Panc1 (cell line): ENCODE measurements at places on chromosomes 3 and 15.

GRCh38 chr15:33086500-33087121, 107.9 kb downstream of the FMN1 start:
- H3K4me3 ChIP-seq: no peak overlapping the region
- H3K36me3 ChIP-seq: no peaks in the 10 kb centered on the region
- no peaks in the 10 kb centered on the region for H3K4me1 ChIP-seq
- peak; percentile 30 for DNase-seq
- H3K27ac ChIP-seq: no peak overlapping the region
- no peaks in the 10 kb centered on the region for H3K27me3 ChIP-seq

DNA sequence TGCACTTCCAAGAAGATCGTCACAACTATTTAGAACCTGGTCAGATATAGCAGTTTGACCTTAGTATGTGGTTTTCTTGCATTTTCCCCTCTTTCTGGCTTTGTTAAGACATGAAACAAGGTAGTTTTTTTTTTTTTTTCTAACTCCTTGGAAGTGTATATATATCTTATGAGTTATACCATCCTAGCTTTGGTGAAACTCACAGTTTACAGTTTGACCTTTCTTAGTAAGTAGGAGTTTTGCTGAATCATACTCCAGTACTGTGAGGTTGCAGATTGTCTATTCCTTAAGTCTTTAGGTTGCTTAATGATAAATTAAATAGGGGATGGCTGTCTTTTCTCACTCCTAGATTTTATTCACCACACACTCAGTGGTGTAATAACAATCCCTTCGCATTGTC, 325.0 kb downstream of the RBMS3 start:
- no peaks in the 10 kb centered on the region for H3K27me3 ChIP-seq
- no peak overlapping the region for H3K27ac ChIP-seq
- H3K36me3 ChIP-seq: no peaks in the 10 kb centered on the region
- no peaks in the 10 kb centered on the region for H3K4me1 ChIP-seq

- no peak overlapping the region for H3K27ac ChIP-seq
- DNase-seq: no peak
- H3K36me3 ChIP-seq: no peaks in the 10 kb centered on the region
- no peaks in the 10 kb centered on the region for H3K4me1 ChIP-seq
- H3K27me3 ChIP-seq: no peaks in the 10 kb centered on the region
Measured at GRCh38 chr3:146306656-146307455, 56.0 kb upstream of the PLSCR4 start.

GRCh38 chr3:151684094-151684493, 49.6 kb upstream of the AADACL2 start:
- H3K36me3 ChIP-seq: no peaks in the 10 kb centered on the region
- no peak for DNase-seq
- H3K4me1 ChIP-seq: no peaks in the 10 kb centered on the region
- no peak overlapping the region for H3K4me3 ChIP-seq
- no peak overlapping the region for H3K27ac ChIP-seq

GRCh38 chr3:186967686-186968085, 37.4 kb downstream of the ST6GAL1 start:
- no peak for DNase-seq
- no peak overlapping the region for H3K4me3 ChIP-seq
- no peaks in the 10 kb centered on the region for H3K4me1 ChIP-seq
- no peaks in the 10 kb centered on the region for H3K36me3 ChIP-seq
- no peaks in the 10 kb centered on the region for H3K27me3 ChIP-seq
- no peak overlapping the region for H3K27ac ChIP-seq

DNA sequence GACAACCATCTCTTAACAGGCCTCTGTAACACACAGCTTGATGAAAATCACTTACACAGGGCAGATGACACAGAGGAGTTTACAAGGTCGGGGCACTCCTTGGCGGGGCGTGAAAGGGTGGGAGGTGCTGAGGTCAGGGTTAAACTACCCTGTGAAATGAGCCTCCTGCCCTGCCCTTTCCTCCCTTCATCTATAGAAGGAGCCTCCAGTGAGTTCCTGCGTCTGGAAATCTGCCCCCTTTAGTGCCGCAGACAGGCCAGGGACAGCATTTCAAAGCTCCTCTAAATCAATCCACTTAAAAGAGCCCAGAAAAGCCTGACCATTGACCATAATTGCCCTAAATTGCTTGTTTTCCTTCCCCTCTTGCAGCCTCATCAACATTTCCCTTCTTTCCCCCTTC, 1.9 kb downstream of the ROBO1 start:
- H3K4me3 ChIP-seq: peak overlapping the region; percentile 11; the same call in 1 of the 2 replicates
- no peak overlapping the region for H3K27ac ChIP-seq
- no peaks in the 10 kb centered on the region for H3K27me3 ChIP-seq
- H3K4me1 ChIP-seq: no peaks in the 10 kb centered on the region; the same call in 1 of the 2 replicates

GRCh38 chr15:58463815-58464650, 32.2 kb downstream of the LIPC start:
- H3K4me1 ChIP-seq: no peaks in the 10 kb centered on the region
- no peaks in the 10 kb centered on the region for H3K36me3 ChIP-seq
- H3K4me3 ChIP-seq: no peak overlapping the region
- H3K27me3 ChIP-seq: no peaks in the 10 kb centered on the region
- DNase-seq: no peak

DNA sequence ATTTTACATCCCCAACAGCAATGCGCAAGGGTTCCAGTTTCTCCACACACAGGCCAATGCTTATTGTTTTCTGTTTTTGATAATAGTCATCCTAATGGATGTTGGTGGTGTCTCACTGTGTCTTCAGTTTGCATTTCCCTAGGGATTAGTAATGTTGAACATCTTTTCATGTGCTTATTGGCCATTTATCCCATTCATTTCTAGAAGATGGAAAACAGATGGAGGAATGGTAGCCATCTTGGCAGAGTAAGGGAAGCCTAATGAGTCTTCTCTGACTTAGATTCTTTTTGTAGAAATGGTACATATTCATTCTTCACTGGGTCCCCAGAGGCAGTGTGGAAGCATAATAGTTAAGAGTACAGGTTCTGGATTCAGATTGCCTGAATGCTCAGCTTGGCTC, 46.8 kb upstream of the SRGAP3 start:
- DNase-seq: no peak
- H3K36me3 ChIP-seq: no peaks in the 10 kb centered on the region
- H3K4me3 ChIP-seq: no peak overlapping the region
- no peaks in the 10 kb centered on the region; the same call in 1 of the 2 replicates for H3K27me3 ChIP-seq
- no peaks in the 10 kb centered on the region for H3K4me1 ChIP-seq

DNA sequence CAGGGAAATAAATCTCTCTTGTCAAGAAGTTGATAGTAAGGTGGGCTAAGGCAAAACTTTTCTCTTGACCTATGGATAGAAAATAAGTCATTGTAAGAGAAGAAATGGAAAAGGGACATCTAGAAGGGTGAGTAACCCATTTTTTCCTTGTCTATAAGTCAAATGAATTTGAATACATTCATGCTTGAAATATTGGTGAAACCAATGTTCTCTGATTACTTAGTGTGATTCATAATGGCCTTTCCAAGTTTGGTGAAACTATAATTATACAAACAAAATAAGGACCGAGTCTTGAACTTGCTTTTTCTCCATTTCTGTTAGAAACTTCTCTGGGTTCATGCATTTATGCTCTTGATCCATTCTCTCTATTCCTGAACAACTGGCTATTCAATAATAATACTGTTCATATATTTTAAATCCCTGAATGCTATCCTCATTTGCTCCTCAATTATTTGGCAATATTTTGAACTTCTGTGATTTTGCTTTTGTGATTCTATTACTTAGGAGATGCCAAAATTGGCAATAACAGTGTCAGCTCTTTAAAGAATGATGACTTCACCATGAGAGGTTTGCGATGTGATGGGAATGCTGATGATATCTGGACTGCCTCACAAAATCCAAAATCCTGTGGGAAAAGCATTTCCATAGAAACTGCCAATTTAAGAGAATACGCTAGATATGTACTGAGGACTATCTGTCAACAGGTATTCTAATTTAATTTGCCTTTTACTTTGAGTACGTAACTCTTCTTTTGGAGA, 12.3 kb downstream of the P2RY12 start:
- H3K4me3 ChIP-seq: no peak overlapping the region
- H3K4me1 ChIP-seq: no peaks in the 10 kb centered on the region
- no peak overlapping the region for H3K27ac ChIP-seq
- no peak for DNase-seq
- H3K27me3 ChIP-seq: no peaks in the 10 kb centered on the region

GRCh38 chr15:81296673-81297072, 27.3 kb downstream of the STARD5 start:
- no peak for DNase-seq
- no peak overlapping the region for H3K4me3 ChIP-seq
- H3K4me1 ChIP-seq: no peaks in the 10 kb centered on the region
- H3K27me3 ChIP-seq: peaks cover 4% of the 10 kb centered on the region; the same call in 1 of the 2 replicates
- H3K27ac ChIP-seq: no peak overlapping the region
- H3K36me3 ChIP-seq: no peaks in the 10 kb centered on the region

DNA sequence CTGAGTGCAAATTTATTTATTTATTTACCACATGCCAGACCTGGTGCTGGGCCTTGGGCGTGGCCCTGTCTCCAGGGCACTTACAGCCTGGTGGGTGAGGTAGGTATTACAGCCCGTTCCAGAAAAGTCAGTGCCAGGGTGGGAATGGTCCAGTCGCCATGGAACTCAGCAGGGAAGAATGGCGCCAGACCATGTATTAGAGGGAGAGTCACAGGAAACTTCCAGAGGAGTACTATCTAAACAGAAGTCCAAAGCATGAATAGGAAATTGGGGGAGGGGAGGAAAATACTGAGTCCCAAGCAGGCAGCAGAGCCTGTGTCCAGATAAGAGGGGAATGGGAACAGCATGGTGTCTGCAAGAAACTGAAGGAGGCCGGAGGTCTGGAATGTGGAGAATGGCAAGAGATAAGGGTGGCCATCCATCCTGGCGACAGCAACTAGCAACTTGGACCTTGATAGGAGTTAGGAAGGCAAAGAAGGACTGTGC, 27.0 kb downstream of the SH3BP5 start:
- no peak overlapping the region for H3K27ac ChIP-seq
- H3K27me3 ChIP-seq: no peaks in the 10 kb centered on the region

GRCh38 chr3:50671331-50671730, 3.4 kb upstream of the DOCK3 start:
- peaks cover 3% of the 10 kb centered on the region; the same call in 1 of the 2 replicates for H3K4me1 ChIP-seq
- no peak overlapping the region for H3K4me3 ChIP-seq
- no peaks in the 10 kb centered on the region for H3K36me3 ChIP-seq

DNA sequence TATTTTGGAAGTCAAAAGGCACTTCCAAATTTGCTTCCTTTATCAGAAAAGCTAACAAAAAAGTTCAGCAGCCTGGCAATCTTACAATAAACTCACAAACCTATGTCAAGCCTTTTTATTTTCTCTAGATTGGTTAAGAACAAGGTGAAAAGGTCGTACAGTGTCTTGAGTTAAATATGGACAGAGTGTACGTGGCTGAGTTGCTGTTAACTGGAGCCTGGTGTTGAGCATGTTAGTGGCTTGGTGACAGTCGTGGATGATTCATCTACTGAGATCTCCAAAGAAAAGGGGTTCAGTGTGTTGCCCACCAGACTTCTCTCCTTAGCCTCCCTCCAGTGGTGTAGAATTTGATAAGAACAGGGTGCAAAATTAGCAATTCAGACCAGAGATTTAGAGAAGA, 89.7 kb downstream of the SSR3 start:
- H3K27ac ChIP-seq: no peak overlapping the region
- H3K27me3 ChIP-seq: peaks cover 8% of the 10 kb centered on the region; the same call in 1 of the 2 replicates
- DNase-seq: no peak
- no peak overlapping the region for H3K4me3 ChIP-seq

GRCh38 chr15:64430000-64430735, 30.2 kb upstream of the ZNF609 start:
- H3K27ac ChIP-seq: no peak overlapping the region
- no peak for DNase-seq
- no peaks in the 10 kb centered on the region for H3K4me1 ChIP-seq
- peaks cover 3% of the 10 kb centered on the region for H3K36me3 ChIP-seq

DNA sequence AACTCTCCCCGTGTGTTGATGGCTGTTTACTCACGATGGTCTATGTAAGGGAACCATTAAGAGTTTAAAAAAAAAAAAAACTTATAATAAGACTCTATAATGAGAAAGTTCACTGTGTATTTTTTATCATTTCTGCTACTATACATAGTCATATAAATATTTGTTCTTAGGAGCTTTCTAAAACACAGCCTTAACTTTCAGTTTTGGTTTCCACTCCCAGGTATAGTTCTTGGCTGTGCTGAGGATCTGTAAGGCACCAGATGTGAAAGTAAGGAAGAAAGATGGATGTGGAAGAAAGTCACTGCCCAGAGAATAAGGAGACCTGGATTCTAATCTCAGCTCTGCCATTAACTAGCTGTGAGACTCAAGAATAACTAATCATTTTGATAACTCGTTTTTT, 101.9 kb upstream of the THBS1 start:
- H3K27ac ChIP-seq: no peak overlapping the region
- no peaks in the 10 kb centered on the region for H3K27me3 ChIP-seq
- no peak overlapping the region for H3K4me3 ChIP-seq
- no peak for DNase-seq

- H3K27me3 ChIP-seq: no peaks in the 10 kb centered on the region
- H3K36me3 ChIP-seq: no peaks in the 10 kb centered on the region
- peaks cover 18% of the 10 kb centered on the region; the same call in 1 of the 2 replicates for H3K4me1 ChIP-seq
- H3K27ac ChIP-seq: no peak overlapping the region
Measured at GRCh38 chr15:85030301-85030929, 48.8 kb downstream of the PDE8A start.

DNA sequence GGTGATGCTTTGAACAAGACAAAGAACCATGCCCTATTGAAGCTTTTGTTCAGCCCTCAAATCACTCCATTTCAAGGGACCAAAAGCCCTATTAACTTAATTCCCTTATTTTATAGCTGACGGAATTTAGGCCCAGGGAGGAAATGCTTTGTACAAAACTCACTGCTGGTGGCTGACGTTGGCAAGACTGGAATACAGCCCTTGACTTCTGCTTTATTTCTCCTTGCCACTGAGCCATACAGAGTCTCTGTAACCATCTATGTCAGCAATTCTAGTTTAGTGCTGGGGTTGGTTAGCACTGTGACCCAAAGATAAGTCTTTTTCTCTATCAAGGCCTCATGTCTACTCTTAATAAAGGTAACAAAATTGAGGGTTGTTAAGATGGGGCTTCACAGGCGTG, 316.1 kb upstream of the TPRG1 start:
- no peak overlapping the region for H3K27ac ChIP-seq
- no peaks in the 10 kb centered on the region for H3K27me3 ChIP-seq
- H3K36me3 ChIP-seq: no peaks in the 10 kb centered on the region
- no peak for DNase-seq
- H3K4me1 ChIP-seq: no peaks in the 10 kb centered on the region
- H3K4me3 ChIP-seq: no peak overlapping the region

GRCh38 chr15:41874736-41875135, 19.1 kb downstream of the SPTBN5 start:
- peaks cover 9% of the 10 kb centered on the region; the same call in 1 of the 2 replicates for H3K4me1 ChIP-seq
- H3K4me3 ChIP-seq: no peak overlapping the region
- H3K27me3 ChIP-seq: no peaks in the 10 kb centered on the region
- H3K36me3 ChIP-seq: no peaks in the 10 kb centered on the region
